Stimulated activated CD8-positive, alpha-beta memory T cell treated with anti-CD3 and anti-CD28 coated beads, Interleukin-12 subunit alpha, Interleukin-12 subunit beta, amount 100 ng/mL, for 4 hours (primary cell): ENCODE measurements at places on chromosomes 1 and 21.

DNA sequence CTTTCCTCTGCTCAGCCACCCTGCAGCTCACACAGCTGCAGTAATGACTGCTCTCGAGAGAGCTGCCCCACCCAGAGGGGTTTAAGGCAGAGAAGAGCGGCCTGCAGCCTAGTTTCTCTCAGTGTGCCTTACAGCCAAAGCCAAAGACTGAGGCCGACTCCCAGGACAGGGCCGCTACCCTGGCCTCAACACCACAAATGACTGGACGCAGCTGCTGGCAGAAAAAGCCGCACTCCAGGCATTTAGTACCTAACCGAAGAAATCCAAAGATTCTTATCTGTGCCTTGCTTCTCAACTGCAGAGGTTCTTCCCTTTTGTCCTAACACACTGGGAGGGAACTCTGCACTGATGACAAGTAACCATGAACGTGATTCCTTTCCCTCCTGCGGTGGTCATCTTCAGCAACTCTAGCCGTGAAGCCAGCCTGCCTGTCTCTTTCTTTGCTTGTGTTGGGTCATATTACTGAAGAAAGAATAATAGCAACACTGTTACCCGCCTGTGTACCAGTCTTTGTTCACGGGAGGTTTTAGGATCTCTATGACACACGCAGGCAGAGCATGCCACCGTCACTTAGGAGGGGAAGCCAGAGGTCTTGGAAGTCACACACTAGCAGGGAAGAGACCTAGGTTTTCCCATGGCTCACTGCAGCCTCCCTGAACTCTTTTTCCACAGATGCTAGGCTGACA, 202.7 kb downstream of the RHOU start:
- DNase-seq = no peak

- DNase-seq = no peak
Measured at GRCh38 chr1:82018319-82018718, 217.6 kb downstream of the ADGRL2 start.

- DNase-seq = no peak
Measured at GRCh38 chr1:6862906-6863305, 77.7 kb downstream of the CAMTA1 start.

GRCh38 chr1:191536791-191537429, 621.4 kb upstream of the RGS18 start:
- no peak for DNase-seq

- DNase-seq = no peak
Measured at GRCh38 chr1:45530632-45531135, 9.0 kb upstream of the PRDX1 start.

DNA sequence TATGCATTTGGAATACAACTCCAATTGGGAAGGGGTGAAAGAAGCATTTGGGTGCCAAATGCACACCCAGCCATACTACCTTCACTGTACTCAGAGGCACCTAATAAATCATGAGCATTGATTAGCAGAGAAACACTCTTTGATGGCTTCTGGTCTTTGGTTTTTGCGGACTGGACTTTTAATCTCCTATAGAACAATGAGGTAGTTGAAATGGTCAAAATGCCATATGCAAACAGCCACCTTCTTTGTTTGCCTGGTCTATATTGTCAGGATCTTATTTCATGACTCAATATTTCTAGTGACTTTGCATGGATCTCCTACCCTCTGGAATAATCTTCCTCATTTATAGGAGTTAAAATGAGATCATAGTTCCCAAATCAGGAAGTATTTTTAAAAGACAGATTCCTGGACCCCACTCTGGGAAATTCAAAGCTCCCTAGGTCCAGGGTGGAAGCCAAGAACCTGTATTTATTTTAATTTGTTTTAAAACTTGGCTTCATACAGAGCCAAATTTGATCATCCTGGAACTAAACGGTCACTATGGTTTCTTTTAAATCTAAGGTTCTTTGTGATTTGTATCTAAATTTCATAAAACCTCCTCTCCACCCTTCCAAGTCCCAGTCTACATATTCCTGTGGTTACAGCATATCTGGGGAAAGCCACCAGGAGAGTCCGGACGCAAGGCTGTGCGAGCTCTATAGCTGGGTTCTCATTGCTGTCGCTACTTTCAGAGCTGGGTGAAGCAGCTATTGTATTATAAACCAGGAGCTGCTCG, 8.7 kb downstream of the FAM3B start:
- DNase-seq = no peak

- no peak for DNase-seq
Measured at GRCh38 chr1:154838461-154838860, 31.6 kb downstream of the KCNN3 start.

- no peak for DNase-seq
Measured at GRCh38 chr21:31564439-31564838, 95.1 kb upstream of the SOD1 start.

DNA sequence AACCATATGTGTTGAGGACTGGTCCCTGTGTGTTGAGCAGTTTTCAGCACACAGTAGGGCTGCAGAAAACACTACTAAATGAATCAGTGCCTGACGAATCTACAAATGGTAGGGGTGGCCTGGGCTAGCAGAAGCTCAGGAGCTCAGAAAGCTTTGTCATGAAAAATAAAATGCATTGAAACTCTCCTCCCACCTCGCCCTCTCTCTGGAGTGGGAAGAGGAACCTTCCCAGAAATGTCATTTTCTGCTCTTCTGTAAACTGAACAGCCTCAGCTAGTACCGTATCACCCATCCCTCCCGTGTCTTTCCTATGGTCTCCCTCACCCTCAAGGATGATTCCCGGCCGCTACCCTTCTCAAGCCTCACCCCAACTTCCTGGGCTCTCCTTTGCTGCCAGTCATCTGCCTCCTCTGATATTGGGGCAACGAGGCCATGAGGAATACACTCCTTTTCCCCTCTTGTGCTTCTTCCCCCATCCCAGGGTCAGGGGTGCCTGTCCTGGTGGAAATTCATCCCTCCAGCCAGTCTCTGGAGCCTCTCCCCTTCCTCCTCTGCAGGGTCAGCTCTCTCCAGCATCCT, 734.5 kb downstream of the PTPRU start:
- no peak for DNase-seq

- DNase-seq = no peak
Measured at GRCh38 chr1:237507005-237507404, 383.7 kb downstream of the ZP4 start.

DNA sequence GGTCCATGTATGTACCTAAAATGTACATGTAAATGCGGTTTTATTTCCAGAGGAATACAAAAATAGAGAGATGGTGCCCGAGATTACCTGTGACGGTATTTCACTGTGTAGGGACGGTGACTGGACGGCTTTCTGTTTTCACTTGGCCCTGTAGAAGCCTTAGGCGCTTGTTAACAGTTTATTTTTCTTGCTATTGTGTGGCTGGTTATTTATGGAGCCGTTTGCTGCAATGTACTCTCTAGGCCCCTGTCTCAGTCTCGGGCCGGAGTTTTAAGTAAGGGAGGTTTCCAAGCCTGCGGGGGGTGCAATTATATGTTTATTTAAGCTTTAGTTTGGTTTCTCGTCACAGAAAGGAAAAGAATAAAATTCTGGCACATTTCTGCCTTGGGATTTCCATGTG, 413 bp downstream of the EFCAB7 start:
- no peak for DNase-seq

DNA sequence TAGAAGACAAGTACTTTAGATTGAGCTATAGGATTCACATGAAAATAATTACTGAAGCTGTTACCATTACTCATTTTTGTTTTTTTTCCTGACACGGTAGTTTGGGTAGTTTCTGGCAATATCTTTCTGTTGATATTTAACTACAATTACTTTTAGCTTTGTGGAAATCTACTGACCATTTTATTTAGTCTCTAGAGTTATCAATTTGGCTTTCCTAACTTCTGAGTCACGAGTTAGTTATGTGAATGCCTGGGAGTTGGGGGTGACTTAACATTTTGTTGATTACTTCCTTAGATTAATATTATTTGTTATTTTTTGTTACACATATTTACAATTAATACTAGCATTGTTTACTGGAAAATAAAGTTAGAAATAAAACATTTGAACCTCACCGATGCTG, 160.6 kb downstream of the HMCN1 start:
- DNase-seq = no peak

DNA sequence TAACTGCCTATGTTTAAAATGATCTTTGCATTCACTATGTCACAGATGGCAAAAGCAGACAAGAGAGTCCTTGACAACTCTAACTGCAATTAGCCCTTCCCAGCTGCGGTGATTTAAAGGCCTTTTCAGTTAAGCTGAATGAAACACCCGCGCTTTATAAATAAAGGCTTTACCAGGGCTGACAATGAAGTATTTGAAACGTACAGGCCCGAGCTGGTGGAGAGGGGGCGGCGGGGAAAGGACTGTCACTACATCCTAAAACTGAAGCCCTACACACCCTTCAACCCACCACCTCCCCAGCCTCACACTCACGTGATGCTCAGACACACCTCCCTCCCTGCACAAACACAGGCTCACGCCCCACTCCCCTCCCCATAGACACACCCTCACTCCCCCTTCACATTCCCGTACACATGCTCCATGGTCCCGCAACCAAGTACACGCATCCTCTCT, 45.5 kb downstream of the GRIK3 start:
- DNase-seq = no peak

GRCh38 chr1:116107371-116107770, 3.8 kb upstream of the MAB21L3 start:
- DNase-seq = no peak

- DNase-seq = no peak
Measured at GRCh38 chr1:100720101-100720500, 559 bp downstream of the VCAM1 start.

DNA sequence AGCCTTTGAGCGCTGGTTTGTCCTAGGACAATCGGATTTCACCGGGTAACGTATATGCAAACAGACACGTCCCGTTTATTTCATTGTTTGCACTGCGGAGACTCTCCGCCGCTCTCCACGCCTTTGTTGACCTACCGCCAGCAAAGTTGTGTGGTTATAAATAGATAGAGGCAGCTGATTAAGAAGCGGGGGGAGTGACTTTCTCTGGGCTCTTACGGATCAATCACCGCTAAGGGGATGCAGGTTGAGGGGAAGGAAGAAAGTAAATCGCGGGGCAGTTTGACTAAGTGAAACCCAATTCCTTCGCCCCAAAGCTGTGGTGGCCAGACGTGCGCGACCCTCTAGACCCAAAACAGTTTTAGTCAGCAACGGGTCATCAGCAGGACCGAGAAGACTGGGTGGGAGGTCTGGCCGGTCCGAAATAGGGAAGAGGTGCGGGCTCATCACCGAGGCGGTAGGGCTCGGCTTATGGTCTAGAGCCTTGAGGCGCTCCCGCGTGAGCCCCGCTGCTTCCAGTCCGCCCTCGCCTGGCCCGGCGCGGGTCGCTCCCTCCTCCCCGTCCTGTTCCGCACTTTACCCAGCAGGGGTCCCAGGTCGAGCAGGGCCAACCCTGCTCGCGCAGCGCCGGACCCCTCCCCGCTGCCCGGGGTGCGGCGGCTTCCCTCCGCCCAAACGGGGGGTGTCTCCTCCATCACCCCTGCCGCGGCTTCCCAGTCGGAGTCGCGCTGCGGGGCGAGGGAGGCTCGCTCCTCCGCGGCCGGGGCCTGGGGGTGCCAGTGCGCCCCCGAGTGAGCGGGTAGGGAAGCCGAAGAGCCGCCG, 120.8 kb upstream of the RRP15 start:
- DNase-seq = no peak

- DNase-seq = no peak
Measured at GRCh38 chr1:88813471-88813870, 77.9 kb downstream of the GTF2B start.

- no peak for DNase-seq
Measured at GRCh38 chr1:59215766-59216291, 81.1 kb upstream of the FGGY start.

DNA sequence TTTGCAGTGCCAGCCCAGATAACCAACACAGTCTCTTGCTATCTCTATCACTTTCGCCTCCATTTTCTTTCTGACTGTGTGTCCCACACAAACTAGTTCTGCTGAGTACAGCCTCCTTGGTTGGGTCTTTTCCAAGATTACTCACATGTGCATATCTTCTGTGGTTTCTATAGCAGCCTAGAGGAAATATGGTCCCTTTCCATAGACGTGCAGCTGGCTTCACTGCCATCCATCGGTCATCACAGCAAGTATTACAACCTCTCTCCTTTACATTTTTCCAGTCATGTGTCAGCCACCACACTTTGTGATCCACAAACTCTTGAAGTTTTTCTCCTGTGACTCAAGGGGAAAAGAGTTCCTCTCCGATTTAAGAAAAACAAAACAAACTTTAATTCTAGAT, 893.4 kb upstream of the ADGRL4 start:
- DNase-seq = no peak

DNA sequence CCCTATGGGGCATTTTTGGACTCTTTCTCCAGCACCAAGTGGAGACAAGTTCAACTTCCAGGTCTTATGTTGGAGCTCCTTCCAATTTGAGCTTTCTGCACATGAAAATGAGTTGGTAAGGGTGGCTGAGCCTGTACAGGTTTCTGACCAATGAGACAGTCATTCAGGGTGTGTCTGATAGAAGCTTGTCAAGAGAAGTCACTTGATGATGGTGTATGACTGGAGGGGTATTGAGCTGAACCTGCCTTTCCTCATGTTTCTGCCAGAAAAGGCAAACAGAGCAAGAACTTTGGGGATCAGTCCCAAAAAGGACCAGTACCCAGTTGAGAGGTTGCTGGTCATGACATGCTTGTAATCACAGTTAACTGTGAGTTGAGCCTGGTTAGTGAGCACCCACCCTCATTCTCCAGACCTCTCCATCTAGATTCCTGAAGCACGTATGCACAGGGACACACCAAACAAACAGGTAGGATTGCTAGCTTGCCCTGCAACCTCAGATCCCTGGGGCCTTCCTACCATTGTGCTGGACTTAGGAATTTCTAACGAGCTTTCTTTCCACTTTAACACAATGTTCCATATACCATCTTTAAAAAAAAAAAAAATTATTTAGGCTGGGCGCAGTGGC, 26.6 kb downstream of the FAM89A start:
- no peak for DNase-seq

DNA sequence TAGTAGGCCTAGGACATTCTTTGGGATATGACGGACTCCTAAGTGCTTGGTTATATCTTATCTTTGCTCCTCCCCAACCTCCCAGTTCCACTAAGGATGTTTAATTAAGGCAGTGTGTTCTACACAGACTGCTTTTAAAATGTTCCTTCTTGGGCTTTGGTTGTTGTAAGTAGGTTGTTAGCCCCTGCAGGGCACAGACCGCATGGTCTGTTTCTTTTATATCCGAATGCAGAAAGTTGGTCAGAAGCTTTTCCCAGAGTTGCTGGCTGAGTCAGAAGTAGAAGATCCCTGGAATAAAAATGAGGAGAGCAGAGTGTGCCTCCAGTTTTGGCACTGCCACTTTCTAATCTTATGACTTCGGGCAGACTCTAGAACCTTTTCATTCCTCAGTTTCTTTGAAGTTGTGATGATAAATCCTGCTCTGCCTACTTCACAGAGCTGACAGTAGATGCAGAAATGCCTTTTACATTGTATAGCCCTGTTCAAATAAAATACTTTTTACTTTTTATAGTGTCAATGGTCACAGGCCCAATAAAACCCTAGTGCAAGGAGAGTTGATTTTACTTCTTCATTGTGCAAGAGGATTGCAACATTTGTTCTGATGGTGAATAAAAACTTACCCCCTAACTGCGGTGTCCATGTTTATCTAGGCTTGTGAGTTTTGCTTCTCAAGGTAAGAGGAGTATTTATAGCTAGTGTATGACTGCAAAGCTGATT, 18.4 kb downstream of the FMN2 start:
- no peak for DNase-seq
